ENCODE measurements at places on chromosomes 16 and 17.

- H3K27ac ChIP-seq: no peak overlapping the region
- H3K27me3 ChIP-seq: no peaks in the 10 kb centered on the region
- DNase-seq: no peak
- H3K4me3 ChIP-seq: no peak overlapping the region
- H3K4me1 ChIP-seq: no peaks in the 10 kb centered on the region
Observed at GRCh38 chr16:48946686-48947370, 334.8 kb downstream of the CBLN1 start.

DNA sequence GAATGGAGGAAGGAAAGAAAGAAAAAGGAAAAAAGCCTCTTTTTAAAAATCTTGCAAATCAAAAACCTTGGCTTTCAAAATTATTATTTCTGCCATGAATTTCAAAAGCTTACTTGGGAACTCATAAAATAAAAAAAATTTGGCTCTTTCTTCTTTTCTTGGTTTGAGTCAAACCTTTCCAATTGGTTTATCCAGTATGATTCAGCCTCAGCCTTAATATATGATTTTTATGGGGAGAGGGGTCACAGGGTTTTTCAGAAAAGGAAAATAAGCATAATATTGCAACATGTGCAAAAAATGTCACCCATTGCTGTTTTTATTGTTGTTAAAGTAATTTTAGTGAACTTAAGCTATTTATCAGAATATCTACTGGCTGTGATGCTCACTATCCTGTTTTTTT is 31.2 kb upstream of the HAPSTR1 start:
- no peak overlapping the region for H3K4me3 ChIP-seq
- no peak overlapping the region for H3K27ac ChIP-seq
- no peak for DNase-seq
- peaks cover 13% of the 10 kb centered on the region for H3K4me1 ChIP-seq
- H3K36me3 ChIP-seq: no peaks in the 10 kb centered on the region

GRCh38 chr17:41403404-41404023 is 6.1 kb upstream of the KRT31 start:
- peak; percentile 44 for DNase-seq
- peaks cover 38% of the 10 kb centered on the region for H3K4me1 ChIP-seq
- peak overlapping the region; percentile 86 for H3K27ac ChIP-seq
- peak overlapping the region; percentile 17 for H3K4me3 ChIP-seq
- no peaks in the 10 kb centered on the region for H3K36me3 ChIP-seq
- no peaks in the 10 kb centered on the region for H3K27me3 ChIP-seq

DNA sequence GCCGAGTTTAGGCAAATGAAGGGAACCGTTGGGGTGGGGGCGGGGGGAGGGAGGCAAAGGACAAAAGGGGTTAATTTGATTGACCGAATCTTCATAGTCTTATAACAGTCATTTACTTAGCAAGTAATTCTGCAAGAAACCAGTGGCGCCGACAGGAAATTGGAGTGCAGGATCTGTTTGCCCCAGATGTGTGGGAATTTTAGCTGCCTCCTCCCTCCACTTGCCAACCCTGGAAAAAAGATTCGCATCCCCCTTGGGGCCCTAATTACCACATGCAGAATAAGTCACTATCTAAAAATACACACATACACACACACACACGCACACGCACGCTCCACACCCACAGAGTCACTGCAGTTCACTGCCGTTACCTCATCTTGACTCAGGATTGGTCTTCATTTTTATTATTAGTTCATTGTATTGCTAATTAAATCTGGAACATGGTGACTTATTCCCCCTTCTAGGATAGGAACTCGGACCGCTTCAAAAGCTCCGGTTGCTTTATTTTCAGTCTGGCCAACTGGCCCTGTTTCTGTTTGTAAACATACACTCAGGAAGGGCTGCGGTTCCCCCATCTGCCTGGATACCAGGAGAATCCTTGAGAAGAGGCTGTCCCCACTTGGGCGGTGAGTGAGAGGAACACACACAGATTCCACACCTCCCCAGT is 241.6 kb upstream of the SALL1 start:
- H3K36me3 ChIP-seq: no peaks in the 10 kb centered on the region
- DNase-seq: no peak
- no peaks in the 10 kb centered on the region for H3K27me3 ChIP-seq
- no peak overlapping the region for H3K27ac ChIP-seq
- no peak overlapping the region for H3K4me3 ChIP-seq
- no peaks in the 10 kb centered on the region for H3K4me1 ChIP-seq

GRCh38 chr17:5832886-5833285 is 237.3 kb upstream of the WSCD1 start:
- H3K27me3 ChIP-seq: peaks cover 3% of the 10 kb centered on the region
- DNase-seq: no peak
- H3K4me3 ChIP-seq: no peak overlapping the region

- no peak for DNase-seq
- peaks cover 4% of the 10 kb centered on the region for H3K36me3 ChIP-seq
- H3K27me3 ChIP-seq: no peaks in the 10 kb centered on the region
- no peaks in the 10 kb centered on the region for H3K4me1 ChIP-seq
- no peak overlapping the region for H3K4me3 ChIP-seq
Observed at GRCh38 chr17:13885953-13886889, 183.1 kb upstream of the COX10 start.

DNA sequence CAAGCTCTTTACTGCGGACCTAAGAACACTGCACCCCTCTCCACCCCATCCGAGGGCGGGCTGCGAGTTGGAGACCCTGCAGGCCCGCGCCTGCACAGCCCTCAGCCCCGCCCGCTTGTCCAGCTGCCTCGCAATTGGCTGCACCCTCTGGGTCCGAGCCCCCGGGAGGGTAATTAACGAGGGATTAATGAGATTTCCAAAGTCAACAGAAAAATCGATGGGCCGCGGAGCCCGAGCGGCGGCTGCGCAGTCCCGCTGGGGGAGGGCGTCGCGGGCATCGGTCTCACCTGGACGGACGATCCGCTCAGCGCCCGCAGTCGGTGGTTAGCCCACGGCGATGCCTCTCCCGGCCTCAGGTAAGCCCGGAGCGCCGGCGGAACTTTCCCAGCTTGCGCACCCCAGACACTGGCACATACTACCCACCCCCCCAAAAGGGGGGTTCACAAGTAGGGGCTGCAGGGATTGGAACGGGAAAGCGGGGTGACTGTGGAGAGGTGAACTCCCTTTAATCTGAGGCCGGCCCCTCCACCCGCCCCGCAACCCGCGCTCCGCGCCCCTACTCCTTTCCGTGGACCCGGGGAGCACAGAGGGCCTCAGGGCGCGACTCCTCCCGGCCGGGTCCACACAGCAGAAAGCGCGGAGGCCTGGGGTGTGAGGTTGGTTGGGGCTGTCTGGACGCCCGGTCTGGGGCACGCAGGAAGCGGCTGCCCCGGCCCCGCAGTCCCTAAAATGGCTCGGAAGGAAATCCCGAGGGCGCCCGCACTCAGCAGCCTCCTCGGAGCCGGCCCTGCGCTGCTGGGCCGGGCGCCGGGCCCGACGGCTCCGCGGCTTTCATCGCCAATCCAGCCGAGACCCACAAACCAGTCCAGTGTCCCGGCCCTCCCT is at the start of gene OTOP3:
OTOP3 (plus strand) TSS at position 314 of the 885 bp plus-strand sequence; CDS start at position 338, 24 bp downstream.
- peaks cover 48% of the 10 kb centered on the region for H3K27me3 ChIP-seq
- H3K4me3 ChIP-seq: no peak within 1 kb of the TSS
- no peak within 1 kb of the TSS for H3K27ac ChIP-seq
- H3K4me1 ChIP-seq: no peaks in the 10 kb centered on the region
- DNase-seq: no peak

GRCh38 chr16:77928096-77928495 is 94.3 kb upstream of the CLEC3A start:
- H3K27me3 ChIP-seq: peaks cover 13% of the 10 kb centered on the region
- no peak overlapping the region for H3K4me3 ChIP-seq
- H3K36me3 ChIP-seq: no peaks in the 10 kb centered on the region
- no peak overlapping the region for H3K27ac ChIP-seq

DNA sequence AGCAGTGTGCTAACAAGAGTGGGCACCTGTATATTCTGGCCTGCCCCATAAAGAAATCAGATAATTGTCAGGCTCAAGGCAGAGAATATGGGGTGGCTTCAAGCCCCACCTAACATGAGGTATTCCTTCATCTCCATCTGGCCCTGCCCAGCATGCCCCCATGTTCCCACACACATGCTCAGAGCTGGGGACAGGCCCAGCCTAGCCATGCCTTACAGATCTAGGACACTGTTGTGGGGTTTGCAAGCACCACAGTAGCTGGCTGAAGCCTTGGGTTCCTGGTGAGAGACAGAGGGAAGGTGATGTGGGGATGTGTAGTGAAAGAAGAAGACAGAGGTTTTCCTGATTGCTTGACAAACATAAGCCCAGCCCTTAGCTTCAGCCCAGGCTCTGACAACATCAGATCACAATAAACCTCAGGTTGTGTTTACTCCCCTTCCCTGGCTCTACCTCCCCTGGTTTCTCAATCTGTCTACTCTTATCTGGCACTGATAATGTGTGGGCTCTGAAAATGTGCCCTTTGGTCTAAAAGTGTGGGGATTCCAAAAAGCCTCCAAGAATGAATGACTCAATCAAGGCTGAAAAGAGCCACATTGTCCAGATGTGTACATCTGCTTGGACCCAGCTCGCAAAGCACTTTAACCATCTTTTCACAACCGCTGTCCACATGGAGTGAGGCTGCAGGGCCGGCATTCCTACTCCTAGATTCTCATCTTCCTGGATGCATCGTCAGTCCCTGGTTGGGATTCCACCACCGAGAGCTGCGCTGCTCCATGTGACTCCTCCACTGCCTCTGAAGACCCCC is 34.4 kb downstream of the CDRT4 start:
- no peak overlapping the region for H3K4me3 ChIP-seq
- peaks cover 11% of the 10 kb centered on the region for H3K4me1 ChIP-seq
- H3K27ac ChIP-seq: no peak overlapping the region
- no peaks in the 10 kb centered on the region for H3K27me3 ChIP-seq

DNA sequence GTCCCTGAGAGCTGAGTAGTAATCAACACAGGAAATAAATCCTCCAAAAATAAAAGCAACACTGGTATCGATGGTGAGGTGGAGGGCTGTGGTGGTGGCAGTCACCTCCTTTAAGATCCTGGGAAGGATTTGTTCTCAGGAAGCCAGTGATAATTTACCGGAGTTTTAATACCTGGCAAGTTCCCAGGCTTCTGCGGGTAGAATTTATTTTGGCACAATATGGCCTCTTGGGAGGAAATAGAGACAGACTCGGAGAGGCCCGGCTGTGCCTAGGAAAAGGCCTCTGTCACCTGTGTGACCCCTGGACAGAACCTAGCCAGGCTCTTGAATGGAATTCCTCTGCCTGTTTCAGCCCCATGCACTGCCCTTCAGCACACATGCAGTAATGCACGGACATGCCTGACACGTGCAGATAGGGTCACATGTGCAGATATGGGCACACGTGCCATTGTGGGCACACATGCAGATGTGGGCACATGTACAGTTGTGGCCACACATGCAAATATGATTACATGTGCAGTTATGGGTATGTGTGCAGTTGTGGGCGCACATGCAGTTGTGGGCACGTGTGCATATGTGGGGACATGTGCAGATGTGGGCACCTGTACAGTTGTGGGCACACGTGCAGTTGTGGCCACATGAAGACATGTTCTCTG is 33.5 kb downstream of the MGAT5B start:
- H3K4me3 ChIP-seq: no peak overlapping the region
- no peaks in the 10 kb centered on the region for H3K36me3 ChIP-seq
- H3K27ac ChIP-seq: no peak overlapping the region
- no peaks in the 10 kb centered on the region for H3K4me1 ChIP-seq

DNA sequence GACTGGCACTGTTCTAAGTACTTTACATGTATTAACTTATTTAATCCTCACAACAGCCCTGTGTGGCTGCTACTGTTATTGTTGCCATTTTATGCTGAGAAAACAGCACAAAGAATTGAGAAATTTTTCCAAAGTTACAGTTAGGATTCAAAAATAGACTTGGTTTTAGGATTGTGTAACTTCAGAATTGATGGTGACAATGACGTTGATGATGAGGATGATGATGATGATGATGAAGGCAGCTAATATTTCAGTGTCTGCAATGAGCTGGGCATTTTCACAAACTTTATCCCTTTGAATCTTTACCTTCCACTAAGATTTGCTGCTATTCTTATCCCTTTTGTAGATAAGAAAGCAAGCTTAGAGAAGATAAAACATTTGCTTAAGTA is 22.1 kb downstream of the PRKCB start:
- no peak overlapping the region for H3K4me3 ChIP-seq
- DNase-seq: no peak
- H3K4me1 ChIP-seq: peaks cover 80% of the 10 kb centered on the region
- H3K27ac ChIP-seq: no peak overlapping the region
- H3K27me3 ChIP-seq: no peaks in the 10 kb centered on the region

DNA sequence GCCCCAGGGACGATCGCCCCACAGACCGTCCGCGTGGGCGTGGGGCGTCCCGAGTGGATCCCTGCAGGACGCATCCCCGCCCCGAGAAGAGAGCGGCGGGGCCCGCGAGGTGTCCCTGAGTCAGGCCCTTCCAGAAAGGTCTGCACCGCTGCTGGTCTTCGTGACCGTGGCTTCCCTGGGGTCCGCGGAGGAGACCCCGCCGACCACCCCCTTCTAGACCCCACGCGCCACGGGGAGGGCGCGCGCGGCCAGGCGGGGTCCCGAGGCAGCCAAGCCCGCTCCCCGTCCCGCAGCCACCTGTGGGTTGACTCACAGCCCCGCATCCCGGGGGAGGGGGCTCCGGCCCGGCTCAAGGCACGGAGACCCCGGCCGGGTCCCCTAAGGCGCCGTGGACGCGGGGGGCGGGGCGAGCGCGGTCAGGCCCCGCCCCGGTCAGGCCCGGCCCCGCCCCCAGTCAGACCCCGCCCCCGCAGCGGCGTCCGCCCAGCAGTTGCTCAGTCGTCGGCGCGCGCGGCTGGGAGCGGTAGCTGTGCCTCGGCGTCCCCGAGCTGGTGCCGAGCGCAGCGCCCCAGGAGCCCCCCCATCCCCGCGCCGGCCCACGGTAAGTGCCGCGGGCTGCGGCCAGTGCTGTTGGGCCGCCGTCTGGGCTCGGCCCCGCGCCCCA is at the start of gene BAIAP3:
BAIAP3 (plus strand) TSS at position 497 of the 664 bp plus-strand sequence. CDS start 4,905 bp downstream, outside the sequence.
- H3K4me1 ChIP-seq: peaks cover 19% of the 10 kb centered on the region
- peaks cover 17% of the 10 kb centered on the region for H3K27me3 ChIP-seq
- no peak within 1 kb of the TSS for H3K27ac ChIP-seq
- H3K36me3 ChIP-seq: no peaks in the 10 kb centered on the region

GRCh38 chr16:76946879-76947278 is 244.1 kb upstream of the MON1B start:
- no peak overlapping the region for H3K4me3 ChIP-seq
- no peaks in the 10 kb centered on the region for H3K36me3 ChIP-seq
- no peaks in the 10 kb centered on the region for H3K4me1 ChIP-seq
- peaks cover 1% of the 10 kb centered on the region for H3K27me3 ChIP-seq
- peak; percentile 9 for DNase-seq

GRCh38 chr17:49491192-49491769 is 3.8 kb upstream of the NGFR start:
- no peak overlapping the region for H3K27ac ChIP-seq
- peaks cover 9% of the 10 kb centered on the region for H3K4me1 ChIP-seq
- H3K36me3 ChIP-seq: no peaks in the 10 kb centered on the region
- no peak overlapping the region for H3K4me3 ChIP-seq
- no peak for DNase-seq
- H3K27me3 ChIP-seq: peaks cover 21% of the 10 kb centered on the region

DNA sequence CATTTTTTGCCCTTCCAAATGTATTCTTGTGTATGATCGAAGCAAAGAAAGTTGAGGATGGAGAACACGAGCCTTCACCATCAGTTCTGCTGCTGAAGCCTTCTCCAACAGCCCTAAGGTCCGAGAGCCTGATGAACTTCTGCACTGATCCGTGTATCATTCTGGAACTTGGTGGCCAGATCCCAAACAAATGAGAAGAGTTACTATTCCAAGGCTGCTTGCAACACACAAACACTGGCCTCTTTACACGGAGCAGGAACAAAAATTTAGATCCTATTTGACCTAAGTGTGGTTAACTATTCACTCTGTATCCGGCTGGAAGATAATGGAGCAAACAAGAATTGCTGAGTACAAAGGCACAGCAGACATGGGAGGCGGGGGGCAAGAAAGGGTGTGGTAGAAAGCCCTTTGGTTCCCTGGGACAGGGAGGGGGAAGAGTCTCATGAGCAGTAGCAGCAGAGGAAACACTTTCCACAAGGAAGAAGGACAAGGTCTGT is 282.9 kb downstream of the SOX9 start:
- H3K4me3 ChIP-seq: no peak overlapping the region
- no peaks in the 10 kb centered on the region for H3K27me3 ChIP-seq
- no peaks in the 10 kb centered on the region for H3K4me1 ChIP-seq
- no peak for DNase-seq
